ENCODE measurements at places on chromosomes 3 and 15.

DNA sequence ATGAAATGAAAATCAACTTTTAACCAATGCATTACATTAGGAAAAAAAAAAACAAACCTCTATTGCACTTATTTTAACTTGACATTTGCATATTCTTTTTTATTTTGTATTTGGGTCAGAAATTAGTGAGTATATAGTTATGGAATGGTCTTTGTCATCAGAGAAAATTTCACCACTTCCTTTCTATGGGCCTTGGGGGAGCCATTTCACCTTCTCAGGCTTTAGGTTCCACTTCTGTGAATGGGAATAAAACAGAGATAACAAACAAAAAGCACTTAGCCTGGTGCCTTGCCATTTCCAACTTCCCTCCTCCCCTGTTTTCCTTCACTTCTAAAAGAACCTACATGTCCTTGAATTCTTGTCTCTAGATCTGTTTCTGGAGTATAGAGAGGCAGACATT is 168.0 kb upstream of the STT3B start:
- no peak for DNase-seq

DNA sequence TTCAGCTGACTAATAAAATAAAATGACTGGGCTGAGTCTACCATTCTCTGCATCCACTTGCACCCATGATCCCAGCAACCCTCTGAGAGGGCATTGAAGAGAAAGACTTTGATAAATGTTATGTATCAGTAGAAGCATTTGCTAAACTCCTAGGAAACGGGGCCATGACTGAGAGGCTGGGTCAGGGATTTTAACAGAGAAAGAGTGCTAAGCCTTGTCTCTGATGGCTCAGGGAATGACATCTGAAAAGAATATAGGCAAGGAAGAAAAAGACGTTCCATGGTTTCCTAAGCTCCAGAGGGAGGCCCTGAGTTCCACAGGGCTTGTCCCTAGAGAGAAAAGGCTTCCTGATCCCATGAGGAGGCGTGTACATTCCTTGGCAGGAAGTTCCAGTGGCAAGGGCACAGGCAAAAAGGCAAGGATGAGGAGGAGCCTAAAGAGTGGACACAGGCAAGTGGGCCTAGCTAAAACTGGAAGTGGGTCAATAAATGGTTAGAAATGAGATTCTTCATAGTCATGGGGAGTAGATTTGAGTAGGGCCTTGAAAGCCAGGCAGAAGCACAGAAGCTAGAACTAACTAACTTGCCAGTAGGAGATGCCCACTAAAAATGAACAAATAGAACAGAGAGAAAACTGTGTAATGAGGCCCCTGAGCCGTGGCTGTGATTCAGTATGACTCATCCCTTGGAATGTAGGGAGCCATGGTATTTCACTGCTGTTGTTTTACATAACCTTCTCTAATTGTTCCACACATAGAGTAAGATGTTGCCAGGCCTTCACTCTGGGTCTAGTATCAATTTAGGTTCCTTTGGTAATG is 44.9 kb upstream of the MANF start:
- DNase-seq, result no peak

DNA sequence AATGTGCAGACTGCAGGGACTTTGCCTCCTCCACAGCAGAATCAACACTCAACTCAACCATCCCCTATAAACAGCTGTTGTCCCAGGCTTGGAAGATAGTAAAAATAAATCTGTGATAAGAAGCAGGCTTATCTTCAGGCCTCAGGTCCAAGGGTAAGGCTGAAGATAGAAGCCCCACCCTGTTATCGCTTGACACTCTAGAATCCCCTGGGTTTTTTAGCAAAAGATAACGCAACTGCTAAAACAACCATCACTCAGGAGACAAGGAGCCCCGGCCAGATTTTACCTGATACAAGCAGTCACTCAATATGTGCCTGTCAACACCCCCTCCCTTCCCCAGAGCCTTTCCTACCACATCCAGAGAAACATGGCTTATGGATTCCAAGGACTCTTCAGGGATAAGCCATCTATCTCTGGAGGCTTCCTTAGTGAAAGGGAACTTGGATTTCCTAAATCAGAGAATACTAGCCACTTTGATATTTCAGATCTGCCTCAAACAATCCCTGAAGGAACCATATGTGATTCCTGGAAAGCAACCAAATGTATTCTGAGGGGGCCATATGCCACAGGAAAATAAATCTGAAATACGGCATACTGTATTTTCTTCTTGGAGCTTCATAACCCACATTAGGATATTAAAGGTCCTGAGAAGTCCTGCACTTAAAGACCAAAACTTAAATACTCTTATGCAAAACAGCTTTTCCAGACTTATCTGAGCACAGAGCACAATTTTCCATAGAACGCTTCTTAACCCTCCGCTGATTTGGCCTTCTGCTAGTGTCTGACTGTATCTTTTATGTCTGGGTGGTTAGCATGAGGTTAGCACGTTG is 60.4 kb downstream of the LYZL4 start:
- no peak for DNase-seq

GRCh38 chr3:57956119-57956832 is 51.9 kb upstream of the FLNB start:
- no peak for DNase-seq

DNA sequence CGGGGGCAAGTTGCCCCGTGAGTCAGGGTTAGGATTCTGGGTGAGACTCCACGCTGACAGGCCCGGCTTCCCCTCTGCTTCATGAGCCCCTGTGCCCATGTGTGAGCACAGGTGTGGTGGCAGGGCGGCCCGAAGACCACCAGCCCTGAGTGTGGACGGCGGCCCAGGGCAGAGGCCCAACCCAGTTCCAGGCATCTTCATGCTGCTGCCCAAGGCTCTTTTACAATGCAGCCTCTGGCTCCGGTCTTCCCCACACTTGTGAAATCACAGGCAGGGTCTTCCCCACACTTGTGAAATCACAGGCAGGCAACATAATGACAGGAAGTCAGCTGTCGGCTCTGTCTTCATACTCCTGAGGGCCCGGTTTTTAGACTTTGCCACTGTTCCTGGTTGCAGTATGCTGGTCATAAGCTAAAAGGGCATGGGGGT is 78.8 kb downstream of the AAGAB start:
- DNase-seq, result peak; percentile 65

DNA sequence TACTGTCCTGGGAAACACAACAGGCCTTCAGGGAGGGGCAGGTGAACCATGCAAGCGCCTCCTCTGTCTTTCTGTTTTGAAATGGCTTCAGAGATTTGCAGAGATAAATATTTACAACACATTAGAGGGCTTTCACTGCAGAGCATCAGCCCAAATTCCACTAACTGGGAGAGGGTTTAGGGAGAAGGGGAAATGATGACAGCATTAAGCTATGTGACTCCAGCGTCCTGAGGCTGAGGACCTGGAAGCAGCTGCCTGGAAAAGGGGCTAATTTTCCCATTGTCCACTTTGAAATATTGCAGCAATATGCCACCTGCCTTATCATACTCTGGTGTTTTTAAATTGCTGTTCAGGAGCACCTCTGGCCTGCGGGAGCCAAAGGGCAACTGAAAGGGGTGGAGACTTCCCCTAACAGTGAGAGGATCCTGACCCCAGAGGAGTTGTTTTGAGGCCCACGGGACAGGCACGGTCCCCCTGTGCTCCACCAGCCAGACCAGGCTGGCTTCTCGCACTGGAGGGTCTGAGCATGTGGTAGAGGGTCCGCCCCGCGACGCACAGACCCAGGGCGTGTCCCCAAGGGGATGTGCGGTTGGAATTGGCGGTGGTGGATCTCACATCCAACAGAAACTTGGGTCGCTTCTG is 110.6 kb downstream of the XXYLT1 start:
- no peak for DNase-seq

- no peak for DNase-seq
These were observed 2.5 kb downstream of the ATG7 start for GRCh38 chr3:11274566-11275142.

GRCh38 chr3:160911411-160911810 is 155.4 kb downstream of the PPM1L start:
- DNase-seq, result no peak

DNA sequence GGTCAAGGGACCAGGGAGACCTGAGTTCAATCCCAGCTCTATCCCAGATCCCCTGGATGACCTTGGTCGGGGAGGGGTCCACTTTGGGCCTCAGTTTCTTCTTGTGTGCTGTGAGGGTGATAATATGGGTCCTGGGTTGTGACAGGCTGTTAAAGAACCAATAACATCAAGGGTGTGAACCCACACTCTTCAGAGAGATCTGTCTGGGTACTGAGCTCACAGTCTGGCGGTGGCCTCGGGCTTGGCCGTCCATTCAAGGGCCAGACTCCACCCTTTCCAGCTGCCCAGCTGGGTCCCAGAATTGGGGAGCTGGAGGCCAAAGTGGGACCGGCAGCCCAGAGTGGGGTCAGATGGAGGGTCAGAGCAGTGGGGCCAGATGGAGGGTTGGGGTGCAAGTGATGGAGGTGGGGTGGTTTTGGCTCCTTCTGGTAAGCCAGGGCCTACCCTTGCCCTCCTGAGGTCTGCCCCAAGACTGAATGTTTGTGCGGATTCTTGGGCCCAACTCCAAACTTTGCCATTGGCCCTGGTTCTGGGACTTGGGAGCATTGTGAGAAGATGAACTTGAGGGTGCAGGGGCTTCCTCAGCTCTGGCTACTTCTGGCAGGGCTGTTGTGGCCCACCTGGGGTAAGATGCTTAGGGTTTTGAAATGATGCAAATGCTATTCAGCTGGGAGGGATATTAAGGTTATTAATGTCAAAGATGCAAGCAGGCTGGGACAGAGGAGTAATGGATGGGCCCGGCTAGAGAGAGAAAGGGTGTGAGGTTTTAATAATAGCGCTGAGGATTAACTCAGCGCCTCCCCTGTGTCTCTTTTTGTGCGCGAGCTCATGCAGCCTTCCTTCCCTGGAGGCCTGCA is 1.5 kb downstream of the CORO2B start:
- no peak for DNase-seq

GRCh38 chr3:160951642-160952487 is 153.3 kb downstream of the B3GALNT1 start:
- no peak for DNase-seq

Data from activated naive CD4-positive, alpha-beta T cell treated with anti-CD3 and anti-CD28 coated beads, Interleukin-2, amount 50 U/mL, for 72 hours (primary cell).